ENCODE measurements at places on chromosomes 5 and 9. TPM values are rescaled to one million over a fixed set of nuclear protein-coding genes. Genes with fewer than 3 reads are reported as not detected.

DNA sequence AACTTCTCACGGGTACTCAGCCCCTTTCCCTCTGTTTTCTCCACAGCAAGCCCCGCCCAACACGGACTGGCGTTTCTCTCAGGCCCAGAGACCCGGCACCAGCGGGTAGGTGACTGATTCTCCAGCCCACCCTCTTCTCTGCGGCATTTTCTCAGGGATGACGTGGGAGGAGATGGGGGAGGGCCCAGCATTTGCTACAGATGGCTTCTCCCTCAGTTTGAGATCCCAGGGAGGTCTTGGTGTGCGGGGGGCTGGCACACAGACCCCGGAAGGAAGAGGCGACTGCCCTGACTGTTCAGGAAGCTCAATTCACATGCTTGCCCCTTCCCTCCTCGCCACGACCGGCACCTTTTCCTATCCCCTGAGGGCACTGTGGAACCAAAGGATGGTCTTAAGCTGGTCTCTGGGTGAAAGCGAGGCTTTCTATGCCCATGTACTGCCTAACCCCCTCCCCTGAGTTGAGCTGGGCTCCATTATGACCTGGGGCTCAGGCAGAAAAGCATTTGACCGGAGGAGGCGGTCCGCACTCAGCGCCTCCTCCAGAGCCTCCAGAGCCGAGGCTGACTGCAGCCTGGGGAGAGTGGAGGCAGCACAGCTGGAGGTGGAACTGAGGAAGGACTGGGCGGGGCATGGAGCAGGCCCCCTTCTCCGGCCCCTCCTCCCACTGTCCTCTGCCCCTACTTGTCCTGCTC is 6.0 kb downstream of the PCDHGC5 start:
- no peak for DNase-seq

GRCh38 chr9:91835632-91836031 is 114.4 kb downstream of the ROR2 start:
- no peak for DNase-seq

GRCh38 chr9:4152101-4152600 is 147.7 kb downstream of the GLIS3 start:
- no peak for DNase-seq

GRCh38 chr5:141940695-141941271 is 17.1 kb downstream of the DELE1 start:
- no peak for DNase-seq

DNA sequence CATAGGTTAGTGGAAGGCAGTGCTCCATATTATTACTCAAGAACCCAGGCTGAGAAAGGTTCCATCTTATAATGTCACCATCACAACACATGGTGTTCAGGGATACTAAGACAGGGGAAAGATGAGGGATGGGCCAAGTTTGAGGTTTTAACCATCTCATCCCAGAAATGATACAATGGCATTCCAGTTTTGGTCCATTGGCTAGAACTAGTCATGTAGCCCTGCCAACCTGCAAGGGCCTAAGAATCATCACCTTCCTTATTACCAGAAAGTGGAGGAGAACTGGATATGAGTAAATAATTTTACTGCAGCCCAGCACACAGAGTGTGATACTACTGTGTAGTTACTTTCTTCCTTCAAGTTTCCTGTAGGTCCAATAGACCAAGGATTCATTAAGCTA is 144.5 kb upstream of the ABCA1 start:
- DNase-seq: no peak

The SLC23A1 gene
- not detected for polyA plus RNA-seq
